ENCODE measurements at places on chromosomes 6 and 20.

GRCh38 chr20:49676581-49677291, 36.9 kb downstream of the B4GALT5 start:
- no peak for DNase-seq

- no peak for DNase-seq
Measured at GRCh38 chr20:11035211-11035610, 361.4 kb upstream of the JAG1 start.

- DNase-seq, result no peak
Measured at GRCh38 chr20:48818481-48818987, 9.3 kb downstream of the PREX1 start.

GRCh38 chr20:1295276-1295930, 29.3 kb downstream of the SNPH start:
- no peak for DNase-seq

DNA sequence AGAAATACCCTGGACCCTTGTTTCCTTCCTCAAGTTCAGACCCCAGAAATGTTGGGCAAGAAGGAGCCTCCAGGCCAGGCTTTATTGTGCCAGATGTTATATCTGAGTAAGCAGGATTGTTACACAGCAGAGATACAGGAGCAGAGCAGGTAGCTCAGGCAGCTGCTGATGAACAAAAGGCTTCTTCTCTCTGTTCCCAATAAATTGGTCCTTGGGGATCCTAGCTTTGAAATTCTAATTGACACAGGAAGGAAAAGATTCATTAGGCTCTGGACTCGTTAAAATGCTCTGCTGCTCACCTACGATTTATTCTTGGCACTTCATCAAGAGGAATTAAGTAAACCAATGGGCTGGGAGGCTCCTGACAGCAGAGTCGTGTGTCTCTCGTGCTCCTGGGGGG, 54.2 kb downstream of the RALY start:
- DNase-seq, result no peak

GRCh38 chr20:59600472-59600871, 3.9 kb upstream of the PHACTR3 start:
- no peak for DNase-seq

DNA sequence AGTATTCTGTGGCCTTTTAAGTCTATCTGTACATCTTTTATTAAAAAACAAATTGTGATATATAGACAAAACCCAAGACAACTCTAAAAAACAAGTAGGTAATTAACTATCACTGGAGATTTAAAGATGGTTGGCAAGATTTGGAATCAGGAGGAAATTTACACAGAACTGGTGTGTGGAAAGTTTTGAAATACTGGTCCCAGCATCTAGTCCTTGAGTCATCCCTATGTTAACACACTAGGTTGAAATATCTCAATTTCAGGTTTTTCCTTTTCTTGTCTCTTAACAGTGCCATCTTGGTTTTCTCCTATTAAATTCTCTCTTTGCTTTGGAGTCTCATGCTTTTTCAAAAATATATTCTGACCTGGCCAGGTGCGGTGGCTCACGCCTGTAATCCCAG, 27.5 kb downstream of the SASH1 start:
- no peak for DNase-seq

DNA sequence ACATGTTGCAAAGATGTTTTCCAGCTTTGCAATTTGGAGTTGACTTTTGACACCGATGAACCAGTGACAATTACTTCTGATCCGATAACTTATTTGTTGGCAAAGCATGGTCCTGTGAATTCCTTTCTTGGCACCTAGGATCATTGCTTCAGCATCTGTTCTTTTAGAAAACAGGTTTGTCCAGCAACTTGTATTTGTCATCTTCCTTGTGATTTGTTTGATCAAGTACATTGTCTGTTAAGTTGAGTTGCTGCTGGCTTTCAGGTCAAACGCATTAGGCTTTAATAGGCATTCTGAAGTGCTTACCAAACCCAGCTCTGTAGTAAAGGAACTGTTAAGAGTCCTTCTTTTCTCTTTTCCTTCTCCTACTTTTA, 192.4 kb upstream of the ZNF217 start:
- no peak for DNase-seq

GRCh38 chr6:137881522-137881886, 14.4 kb downstream of the TNFAIP3 start:
- DNase-seq, result no peak

- no peak for DNase-seq
Measured at GRCh38 chr6:2344319-2344905, 99.0 kb upstream of the GMDS start.

DNA sequence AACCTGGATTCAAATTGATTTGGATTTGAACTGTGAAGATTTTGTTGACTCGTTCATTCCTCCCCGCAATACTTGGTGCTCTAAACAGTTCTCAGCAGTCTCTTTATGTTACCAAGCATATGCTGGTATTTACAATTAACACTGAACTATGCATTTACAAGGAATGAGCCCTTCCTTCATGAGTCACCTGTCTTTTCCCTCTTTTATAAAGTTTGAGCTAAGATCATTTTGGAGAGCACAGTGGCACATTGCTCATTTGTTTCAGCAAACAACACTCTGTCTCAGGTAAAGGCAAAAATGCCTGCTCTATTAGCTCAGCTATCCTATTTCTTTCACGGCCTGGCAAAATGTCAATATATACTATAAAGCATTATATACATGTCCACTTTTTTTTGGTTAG, 285.4 kb downstream of the PHACTR1 start:
- DNase-seq, result no peak

- DNase-seq, result no peak
Measured at GRCh38 chr6:10720265-10720959, 2.5 kb upstream of the TMEM14C start.

DNA sequence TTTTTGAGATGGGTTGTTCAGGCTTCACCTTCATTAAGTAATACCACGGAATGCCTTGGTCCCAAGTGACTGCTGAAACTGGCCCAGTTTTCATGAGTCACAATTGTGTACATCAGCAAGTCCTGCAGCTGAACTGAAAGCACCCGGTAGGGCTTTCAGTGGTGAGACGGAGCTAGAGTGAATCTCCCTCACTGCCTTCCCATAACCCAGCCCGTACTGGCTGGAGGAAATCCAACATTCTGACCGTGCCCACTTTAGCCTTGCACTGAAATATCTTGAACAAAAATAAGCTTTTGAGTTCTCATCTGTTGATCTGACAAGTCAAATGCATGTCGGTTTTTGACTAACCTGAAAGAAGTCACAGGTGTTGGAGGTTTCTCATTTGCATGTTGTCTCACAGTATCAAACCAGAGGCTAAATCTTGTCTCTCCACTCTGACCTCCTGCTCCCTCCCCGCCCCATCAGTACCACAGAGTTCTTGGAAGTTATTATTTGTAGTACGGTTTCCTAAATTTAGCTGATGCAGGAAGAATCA, 35.9 kb downstream of the DUSP22 start:
- DNase-seq, result no peak

DNA sequence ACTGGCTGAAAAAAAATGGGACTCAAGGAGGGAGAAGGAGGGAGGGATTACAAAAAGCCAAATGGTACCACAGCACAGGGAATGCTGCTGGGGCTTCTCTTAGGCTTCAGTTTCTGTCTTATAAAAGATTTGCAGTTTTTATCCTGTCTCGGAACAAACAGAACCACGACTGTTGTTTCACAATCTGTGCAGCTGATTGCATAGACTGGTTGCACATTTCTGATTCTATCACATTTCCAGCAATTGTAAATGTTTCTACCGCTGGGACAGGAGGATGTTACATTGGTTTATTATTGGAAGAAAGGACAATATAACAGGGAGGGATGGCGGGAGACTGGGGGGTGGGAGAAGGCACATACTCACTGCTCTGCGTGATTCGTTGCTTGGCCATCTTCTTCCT, 73.5 kb upstream of the ARID1B start:
- DNase-seq, result no peak

GRCh38 chr20:32465092-32465900, 107.2 kb downstream of the ASXL1 start:
- no peak for DNase-seq

DNA sequence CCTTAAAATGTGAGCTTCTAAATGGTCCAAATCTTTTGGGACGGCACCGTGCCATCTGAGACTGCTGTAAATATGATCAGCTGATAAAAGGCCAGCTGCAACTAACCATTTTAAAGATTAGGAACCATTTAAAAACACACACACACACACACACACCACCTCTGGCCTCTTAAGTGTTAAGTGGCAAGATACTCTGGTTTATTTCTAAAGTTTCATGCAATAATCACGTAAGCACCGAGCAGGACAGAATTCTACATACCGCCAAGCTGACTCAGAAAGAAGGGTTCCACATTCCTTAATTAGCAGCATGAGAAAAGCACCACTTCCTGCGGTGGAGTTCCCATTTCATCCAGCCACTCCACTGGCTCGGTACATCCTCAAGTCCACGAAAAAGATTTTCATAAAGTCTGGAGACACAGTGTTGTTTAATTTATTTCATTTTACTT, 17.8 kb upstream of the ZNF217 start:
- no peak for DNase-seq

DNA sequence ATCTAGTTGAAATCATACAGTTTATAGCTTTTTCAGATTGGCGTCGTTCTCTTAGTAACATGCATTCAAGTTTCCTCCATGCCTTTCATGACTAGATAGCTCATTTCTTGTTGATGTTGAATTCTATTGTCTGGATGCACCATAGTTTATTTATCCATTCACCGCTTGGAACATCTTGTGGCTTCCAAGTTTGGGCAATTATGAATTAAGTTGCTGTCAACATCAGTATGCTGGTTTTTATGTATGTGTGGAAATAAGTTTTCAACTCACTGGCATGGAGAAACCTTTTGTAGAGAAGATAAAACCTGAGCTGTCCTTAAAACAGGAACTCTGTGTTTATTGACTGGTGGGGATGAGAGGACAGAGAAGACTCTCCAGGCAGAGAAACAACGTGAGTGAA, 248.0 kb downstream of the CDC5L start:
- DNase-seq, result no peak

DNA sequence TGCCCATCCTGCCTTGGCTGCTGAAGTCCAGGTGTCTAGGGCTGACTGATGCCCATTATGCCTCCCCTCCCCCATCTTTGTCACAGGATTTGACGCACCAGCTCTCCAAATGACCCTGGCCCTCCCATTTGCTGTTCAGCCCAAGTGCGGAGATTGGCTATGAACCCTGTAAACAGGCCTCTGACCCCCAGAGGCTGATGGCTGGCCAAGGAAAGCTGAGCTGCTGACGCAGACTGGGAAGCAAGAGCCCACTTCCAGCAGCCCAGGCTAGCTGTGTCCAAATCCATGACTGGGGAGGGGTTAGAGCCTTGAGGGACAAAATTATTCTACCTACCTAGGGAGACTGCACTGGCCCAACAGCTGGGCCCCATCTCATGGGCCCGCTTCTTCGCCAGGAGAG, 797 bp upstream of the GNRH2 start:
- no peak for DNase-seq

GRCh38 chr6:52426667-52427066, 6.5 kb downstream of the EFHC1 start:
- DNase-seq, result no peak

- DNase-seq, result no peak
Measured at GRCh38 chr6:46312654-46313053, 141.9 kb upstream of the ENPP5 start.

DNA sequence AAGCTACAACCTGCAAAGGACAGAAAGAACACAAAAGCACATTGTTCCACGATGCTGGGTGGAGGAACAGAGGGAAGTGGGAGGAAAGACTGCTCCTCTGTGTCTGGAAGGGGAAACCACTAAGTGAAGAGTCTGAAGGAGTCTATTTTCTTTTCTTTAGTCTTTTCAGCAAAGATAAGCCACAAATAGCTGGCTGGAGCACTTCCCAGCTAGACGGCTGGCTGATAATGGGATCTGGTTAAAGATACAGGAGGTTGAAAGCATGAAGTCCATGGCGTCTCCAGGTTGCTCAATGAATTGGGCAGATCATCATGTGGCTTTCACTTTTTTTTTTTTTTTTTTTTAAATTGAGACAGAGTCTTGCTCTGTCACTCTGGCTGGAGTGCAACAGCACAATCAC, 154.0 kb upstream of the KCNG1 start:
- no peak for DNase-seq

GRCh38 chr6:41200296-41200900, 551 bp downstream of the TREML2 start:
- no peak for DNase-seq

DNA sequence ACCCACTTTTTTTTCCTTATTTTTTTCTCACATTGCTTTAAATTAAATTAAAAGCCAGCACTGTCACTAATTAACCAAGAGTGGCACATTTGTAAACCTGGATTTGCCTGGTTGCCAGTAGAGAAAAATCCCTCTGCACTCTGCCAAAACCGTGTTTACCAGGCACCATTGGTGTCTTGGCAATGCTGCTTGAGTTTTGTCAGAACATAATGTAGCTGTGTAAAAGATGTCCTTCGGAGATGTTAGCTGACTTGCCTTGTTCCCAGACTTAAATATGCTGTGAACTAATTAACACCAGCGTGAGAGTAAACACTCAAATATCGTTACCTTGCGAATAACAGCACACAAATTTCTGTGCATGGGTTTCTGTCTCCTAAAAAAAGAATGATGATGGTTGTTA, 694.9 kb upstream of the ID4 start:
- peak; percentile 31 for DNase-seq

- no peak for DNase-seq
Measured at GRCh38 chr6:146968041-146968760, 236.0 kb upstream of the STXBP5 start.

DNA sequence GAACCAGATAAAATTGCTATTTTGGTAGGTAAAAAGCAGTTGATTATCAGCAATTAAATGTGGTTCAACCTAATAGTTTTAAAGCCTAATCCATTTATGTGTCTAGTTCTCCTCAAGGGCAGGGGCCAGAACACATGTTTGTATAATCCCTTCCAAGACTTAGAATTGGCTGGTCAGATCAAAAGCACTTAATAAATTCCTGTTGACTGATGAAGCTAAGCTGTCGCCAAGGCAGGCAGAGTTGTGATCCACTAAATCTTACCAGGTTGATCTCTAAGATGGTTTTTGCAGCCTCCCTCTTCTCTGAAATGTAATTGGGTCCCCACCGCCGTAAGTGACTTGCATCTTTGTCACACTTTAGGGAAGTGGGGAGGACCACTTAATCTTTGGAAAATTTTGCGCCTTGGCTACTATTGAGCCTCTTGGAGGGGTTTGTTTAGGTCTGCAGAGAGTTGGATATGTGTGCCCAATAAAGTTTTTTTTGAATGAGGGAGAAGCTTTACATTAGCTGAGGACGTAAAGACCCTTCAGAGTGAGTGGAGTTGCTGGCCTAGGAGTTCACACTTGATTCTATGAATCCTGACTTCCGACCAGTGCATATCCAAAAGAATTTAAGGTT, 65.9 kb downstream of the PHF20 start:
- DNase-seq, result no peak

- no peak for DNase-seq
Measured at GRCh38 chr20:44734938-44735337, 10.7 kb upstream of the KCNK15 start.

- no peak for DNase-seq
Measured at GRCh38 chr6:365835-366234, 25.7 kb upstream of the IRF4 start.

GRCh38 chr20:8154638-8155037, 22.6 kb downstream of the PLCB1 start:
- DNase-seq, result no peak

DNA sequence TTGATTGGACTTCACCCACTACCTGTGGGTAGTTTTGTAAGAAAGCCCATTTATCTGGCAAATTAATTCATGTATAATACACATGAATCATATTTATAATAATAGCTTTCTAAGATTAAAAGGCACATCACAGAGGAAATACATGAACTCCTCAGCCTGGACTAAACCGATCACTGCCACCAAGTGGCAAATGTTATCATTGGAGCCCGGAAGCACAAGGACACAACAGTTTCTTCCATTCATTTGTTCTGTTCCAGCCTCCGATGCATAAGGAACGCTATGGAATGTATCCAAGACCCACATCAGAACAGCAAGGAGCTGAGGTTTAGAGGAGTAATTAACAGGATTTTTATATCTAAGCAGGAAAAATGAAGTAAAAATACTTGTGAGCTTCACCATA, 13.9 kb upstream of the IPCEF1 start:
- DNase-seq, result no peak
